HCEC 1CT (cell line): ENCODE measurements at places on chromosomes 6 and 20.

DNA sequence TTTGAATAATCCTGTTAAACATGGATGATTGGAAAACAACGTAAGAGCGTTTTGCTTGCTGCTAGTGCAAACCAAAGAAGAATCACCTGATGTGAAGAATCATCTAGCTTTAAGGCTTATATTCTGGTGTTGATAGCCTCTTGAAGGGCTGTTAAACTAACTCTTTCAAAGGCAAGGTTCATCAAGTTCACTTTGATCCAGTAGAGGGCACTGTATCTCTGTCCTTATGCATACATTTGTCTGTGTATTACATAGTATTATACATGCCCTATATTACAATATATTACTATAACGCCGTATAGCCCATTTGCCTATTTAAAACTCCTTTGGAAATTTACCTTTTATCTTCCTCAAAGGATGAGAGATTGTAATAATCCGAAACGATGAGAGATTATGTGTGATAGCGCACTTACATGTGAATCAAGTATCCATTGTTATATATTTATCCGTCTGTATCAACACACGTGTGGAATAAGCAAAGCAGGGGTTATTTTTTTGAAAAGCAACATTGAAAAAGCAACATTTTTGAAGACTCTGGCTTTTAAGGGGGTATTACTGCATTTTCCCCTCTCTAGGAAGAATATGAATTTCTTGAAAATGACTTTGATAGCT lies 50.8 kb upstream of the NRN1 start:
- peak; percentile 1 for DNase-seq

- peak; percentile 95 for DNase-seq
Observed at GRCh38 chr6:3913077-3913957, 64.1 kb downstream of the FAM50B start.

DNA sequence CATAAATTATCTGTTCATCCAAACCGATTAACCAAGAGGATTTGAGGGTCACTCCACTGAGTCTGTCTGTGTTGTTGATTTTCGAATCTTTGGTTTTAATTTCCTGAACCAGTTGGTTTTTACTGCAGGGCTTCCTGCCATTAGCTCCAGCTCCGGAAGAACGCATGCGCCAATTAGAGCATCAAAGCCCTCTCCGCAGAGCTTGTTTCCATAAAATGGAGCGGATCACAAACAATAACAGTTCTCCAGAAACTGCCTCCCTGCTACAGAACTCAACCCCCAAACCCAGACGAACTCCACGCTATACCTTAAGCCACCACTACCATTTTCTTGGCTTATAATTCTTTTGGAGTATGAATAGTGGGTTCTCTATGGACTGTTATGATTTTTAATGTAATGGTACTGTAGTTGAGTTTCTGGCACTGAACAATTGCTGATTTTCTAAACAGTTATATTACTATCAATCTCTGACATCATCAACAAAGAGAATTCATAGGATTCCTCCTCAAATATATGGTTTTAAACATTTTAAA lies 13.8 kb downstream of the TFAP2A start:
- no peak for DNase-seq

- no peak for DNase-seq
Observed at GRCh38 chr6:131651782-131652181, 14.7 kb downstream of the ENPP3 start.

- DNase-seq, result peak; percentile 83
Observed at GRCh38 chr6:106560996-106561685, 68.2 kb downstream of the RTN4IP1 start.

DNA sequence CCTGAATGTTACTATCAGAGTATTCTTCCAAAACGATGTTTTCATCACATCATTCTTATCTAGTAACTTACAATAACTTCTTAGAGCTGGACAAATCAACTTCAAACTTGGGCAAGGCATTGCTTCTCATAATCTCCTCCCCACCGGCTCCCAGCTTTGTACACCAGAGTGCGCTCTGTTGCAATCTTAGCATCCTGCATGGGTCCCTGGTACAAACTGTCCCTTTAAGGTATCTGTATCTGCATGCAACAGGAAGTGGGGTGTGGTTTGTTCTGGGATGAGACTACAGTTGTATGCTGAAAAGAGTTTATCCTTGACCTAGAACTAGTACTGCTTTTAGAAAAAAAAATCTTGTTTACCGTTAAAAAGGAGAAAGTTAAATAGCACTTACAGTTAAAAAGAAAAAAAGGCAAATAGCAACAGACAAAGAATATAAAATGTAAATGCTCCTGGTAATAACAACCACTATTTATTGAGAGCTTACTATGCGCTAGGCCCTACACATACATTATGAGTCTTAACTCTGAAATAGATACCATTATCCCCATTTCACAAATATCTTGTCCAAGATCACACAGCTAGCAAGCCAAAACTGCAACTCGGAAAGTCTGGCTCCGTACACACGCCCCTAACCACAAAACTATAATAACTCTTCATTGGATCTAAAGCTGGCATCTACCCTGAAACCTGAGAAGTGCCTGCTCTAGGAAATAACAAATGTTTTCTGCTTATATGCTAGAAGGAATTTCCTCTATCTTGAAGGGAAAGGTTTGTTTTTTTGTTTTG lies 9.8 kb upstream of the HECA start:
- peak; percentile 82 for DNase-seq

- DNase-seq, result no peak
Observed at GRCh38 chr6:37142050-37142614, 27.8 kb upstream of the PIM1 start.

DNA sequence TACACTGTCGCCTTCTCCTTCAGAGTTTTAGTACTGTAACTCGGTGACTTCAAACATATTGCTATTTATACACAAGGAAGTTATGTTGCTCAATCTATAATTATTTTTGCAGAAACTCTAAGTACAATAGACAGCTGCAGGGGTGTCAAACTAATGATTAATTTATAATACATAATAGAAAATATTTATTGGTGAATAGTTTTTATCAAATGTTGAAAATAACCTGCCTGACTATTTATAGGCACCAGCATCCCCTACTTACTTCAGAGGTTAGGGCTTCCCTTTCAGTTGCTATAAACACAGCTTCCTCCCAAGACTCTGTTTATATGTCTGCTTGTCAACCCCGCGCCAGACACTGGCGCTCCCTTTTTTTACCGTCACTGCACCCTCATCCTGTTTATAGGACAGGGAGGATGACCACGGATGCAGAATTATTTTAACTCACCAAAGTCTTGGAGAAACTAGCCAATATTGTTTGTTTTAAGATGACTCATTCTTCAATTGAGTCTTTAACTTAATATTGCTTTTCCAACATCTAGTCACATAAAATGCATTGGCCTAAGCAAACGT lies 225.0 kb downstream of the ALDH8A1 start:
- peak; percentile 64 for DNase-seq

GRCh38 chr6:135319819-135320218 lies 138.7 kb downstream of the MYB start:
- no peak for DNase-seq

- no peak for DNase-seq
Observed at GRCh38 chr20:31523361-31524283, 9.4 kb downstream of the HM13 start.

DNA sequence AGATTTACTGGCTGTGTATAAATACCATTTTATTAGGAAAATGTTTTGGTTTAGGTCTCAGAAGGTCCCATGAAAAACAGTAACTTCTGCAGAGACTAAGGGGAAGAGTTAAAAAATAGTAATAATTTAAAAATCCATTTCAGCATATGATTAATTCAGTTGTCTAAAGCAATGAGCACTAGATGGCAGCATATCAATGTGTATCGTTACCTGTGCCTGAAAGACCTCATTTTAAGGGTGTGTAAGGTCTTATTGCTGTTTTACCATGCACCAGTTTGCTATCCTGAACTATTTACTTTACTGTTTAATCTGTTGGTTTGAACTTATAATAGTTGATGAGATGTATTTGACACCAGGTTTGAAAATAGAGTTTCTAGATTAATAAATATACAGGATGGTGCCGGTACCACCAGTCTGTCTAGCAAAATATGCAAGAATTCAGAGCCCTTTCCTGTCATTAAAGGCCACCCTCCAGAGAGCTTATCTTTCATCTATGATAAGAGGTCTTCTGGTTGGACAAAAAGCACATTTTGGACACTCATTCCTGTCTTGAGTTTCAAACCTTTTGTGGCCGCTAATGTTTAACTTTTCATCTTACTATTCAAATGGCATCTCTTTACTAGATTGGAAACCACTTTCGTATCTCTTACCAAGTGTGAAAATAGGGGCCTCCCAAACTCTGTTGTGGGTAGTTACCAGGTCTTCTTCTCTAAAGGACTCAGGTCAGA lies 8.9 kb upstream of the AHI1 start:
- peak; percentile 71 for DNase-seq

- DNase-seq, result no peak
Observed at GRCh38 chr20:4256874-4257273, 241.5 kb upstream of the RNF24 start.

- no peak for DNase-seq
Observed at GRCh38 chr6:33918175-33918695, 114.4 kb upstream of the MLN start.

DNA sequence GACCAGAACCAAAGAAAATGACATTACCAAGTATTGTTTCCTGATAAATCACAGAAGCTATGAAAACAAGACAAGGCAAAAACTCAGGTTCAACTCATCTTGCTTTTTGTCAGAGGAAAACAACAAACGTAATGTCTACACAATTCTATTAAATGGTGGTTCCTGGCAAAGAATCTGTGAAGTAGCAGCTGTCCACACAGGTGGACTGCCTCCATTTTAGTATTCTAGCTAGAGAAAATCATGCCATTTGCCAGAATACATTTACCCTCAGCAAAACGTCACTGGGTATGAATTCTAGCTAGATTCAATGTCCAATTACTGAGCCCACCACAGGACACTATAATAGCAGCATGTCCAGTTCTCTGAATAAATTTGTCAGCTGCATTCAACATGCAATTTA lies 125.4 kb downstream of the ADGRB3 start:
- DNase-seq, result no peak

DNA sequence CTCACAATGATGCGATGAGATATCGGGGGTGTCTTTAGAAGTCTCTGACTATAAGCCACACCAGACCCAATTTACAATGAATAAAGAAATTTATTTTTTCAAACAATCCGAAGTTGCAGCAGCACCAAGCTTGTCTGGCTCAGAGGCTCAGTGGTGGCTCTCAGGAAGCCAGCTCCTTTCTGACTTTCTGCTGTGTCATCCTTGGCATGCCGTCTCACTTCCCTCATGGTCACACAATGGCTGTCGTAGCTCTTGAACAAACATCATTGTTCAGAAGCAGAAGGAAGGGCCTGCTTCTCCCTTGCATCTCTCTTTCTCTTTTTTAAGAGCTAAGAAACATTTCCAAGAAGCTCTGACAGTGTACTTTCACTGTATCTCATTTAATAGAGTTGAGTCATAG lies 299.0 kb downstream of the DOK5 start:
- DNase-seq, result no peak

DNA sequence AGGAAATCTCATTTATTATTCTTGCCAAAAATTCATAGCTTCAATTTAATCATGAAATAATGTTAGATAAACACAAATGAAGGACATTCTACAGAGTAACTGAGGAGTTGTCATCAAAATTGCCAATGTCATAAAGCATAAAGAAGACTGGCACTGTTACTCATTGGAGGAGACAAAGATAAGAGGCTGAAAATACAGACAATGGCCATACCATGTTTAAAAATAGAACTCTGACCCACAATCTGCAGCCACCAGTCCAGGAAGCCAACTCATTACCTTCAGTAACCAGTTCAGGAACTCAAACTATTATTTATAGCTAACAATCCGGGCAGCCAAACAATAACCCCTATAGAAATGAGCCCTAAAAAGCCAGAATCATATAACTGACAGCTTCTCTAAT lies 795.6 kb downstream of the TENT5A start:
- no peak for DNase-seq

GRCh38 chr6:39050453-39051112 lies 2.0 kb downstream of the GLP1R start:
- DNase-seq, result no peak

- DNase-seq, result no peak
Observed at GRCh38 chr6:97914912-97915311, 631.9 kb upstream of the MMS22L start.

DNA sequence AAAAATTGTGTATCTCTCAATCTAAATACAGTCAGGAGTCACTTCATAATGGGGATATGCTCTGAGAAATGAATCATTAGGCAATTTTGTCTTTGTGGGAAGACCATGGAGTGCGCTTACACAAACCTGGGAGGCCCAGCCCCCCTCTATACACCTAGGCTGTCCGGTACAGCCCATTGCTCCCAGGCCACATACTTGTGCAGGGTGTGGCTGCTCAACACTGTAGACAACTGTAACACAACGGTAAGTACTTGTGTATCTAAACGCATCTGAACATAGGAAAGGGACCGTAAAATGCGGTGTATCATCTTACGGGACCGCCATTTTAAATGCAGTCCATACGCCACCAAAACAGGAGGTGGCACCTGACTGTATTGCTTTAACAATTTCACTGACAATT lies 58.0 kb upstream of the FRMD1 start:
- DNase-seq, result no peak

- peak; percentile 36 for DNase-seq
Observed at GRCh38 chr6:135162678-135163439, 18.2 kb upstream of the MYB start.

GRCh38 chr6:15375638-15376290 lies 129.9 kb downstream of the JARID2 start:
- DNase-seq, result no peak

DNA sequence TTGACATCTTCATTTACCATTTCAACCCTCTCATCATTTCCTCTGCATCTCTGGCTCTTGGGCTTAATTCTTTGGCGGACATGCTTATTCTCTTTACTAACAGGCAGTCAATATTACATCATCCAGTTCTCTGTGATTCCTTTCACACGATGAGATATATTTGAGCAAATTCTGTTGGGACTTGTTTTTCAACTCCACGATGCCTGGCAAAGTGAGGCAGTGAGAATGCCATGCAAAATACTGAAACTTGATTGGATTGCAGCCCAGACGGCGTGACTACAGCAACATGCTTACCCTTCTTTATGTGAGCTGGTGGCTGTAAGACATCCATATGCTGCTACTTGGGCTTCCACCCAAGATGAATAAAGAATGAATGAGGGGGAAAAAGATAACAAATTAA lies 101.7 kb upstream of the SPACA1 start:
- no peak for DNase-seq

DNA sequence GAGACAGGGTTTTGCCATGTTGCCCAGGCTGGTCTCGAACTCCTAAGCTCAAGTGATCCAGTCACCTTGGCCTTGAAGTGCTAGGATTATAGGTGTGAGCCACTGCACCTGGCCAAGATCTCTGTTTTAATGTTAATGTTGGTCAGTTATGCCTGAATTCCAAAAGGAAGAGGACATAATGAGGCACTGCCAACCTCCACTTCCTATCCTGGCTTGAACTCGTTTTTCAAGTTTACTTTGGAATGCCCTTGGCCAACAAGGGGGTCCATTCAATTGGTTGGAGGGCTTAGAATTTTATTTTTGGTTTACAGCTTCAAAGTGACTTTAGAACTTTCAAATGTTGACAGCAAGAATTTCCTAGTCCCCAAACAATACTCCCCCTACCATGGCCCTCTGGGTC lies 29.8 kb downstream of the DNAAF9 start:
- DNase-seq, result no peak
